ENCODE measurements at places on chromosomes 6 and 20.

DNA sequence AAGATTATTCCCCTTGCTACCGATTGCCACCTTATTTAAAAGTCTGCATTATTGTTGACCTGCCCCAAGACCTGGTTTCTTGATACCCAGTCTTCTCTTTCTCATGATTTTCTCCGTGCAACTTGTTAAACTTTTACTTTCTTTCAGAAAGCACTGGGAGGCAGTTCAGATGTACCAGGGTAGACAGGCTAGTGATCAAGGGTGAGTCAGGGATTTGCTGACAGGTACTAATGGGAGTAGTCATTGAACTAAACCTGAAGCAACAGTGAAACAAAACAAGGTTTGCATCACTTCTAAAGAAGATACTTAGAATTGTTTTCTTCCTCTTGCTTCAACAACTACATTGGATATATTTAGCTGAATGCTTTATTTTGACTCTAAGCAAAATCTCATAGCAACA is 124.4 kb downstream of the KCNQ5 start:
- DNase-seq, result no peak

DNA sequence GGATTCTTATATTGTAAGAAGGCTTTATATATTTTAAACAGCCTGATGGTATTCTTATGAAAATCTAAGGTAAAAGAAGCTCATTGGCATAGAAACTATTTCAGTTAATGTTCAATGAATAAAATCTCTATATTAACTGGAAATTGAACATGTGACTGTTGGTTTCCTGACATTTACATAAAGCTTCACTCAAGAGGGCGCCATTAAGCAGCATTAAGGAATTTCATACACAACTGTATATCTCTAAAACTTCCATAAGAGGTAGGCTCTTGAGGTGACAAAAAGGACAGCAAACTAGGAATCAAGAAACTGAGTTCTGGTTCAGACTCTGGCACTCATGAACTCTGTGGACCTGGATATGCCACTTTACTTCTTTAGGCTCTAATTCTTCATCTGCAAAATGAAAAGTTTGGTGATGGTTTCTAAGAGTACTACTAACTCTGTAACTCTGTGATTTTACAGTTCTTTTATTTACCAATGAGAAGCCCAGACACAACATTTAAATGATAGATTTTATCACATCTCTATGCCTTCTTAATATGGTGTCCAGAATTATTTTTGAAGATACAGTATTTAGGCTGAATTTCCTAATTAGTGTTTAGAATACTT is 147.5 kb downstream of the FLRT3 start:
- DNase-seq, result no peak

GRCh38 chr20:32527052-32527446 is 58.1 kb downstream of the NOL4L start:
- no peak for DNase-seq

DNA sequence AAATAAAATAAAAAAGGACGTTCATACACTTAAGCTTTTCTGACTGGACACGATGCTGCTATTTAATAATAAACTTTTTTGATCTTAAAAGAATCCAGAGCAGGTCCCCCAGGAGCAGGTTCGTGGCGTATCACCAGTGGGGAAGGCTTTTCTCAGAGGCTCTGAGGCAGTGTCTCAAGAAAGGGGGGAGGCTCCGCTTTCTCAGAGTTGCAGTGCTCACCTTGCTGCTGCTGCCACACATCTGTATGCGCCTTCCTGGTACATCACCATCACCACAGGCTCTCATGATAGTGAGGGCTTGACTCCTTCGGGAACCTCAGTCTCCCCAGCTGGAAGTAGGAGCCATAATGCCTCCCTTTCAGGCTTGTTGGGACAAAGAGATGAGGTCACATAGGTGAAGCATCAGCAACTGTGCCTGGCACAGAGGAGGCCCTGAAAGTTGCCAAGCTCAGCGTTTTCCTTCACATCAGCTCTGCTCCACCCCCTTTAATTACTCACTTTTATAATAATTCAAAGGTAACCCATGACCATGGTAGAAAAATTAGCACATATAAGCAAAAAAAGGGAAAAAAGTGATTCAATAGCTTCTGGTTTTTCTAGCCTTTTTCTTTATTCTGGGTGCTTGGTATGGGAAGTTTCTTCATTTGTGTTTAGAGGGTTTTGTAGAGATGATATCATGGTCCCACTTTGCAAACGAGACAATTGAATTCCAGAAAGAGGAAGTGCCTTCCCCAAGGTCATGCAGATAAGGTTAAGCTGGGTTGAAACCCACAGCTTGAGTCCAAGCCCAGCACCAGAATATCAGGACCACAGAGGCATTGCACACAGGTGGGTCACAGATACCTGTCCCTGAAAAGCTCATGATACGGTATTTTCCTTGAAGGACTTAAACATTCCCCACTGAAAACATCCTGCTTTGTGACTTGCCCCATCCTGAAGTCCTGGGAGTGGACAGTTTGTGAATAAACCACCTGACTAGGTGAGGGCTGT is 24.5 kb downstream of the SRSF3 start:
- DNase-seq, result no peak

- no peak for DNase-seq
These were observed 369.1 kb downstream of the MAFB start for GRCh38 chr20:40319741-40320516.

DNA sequence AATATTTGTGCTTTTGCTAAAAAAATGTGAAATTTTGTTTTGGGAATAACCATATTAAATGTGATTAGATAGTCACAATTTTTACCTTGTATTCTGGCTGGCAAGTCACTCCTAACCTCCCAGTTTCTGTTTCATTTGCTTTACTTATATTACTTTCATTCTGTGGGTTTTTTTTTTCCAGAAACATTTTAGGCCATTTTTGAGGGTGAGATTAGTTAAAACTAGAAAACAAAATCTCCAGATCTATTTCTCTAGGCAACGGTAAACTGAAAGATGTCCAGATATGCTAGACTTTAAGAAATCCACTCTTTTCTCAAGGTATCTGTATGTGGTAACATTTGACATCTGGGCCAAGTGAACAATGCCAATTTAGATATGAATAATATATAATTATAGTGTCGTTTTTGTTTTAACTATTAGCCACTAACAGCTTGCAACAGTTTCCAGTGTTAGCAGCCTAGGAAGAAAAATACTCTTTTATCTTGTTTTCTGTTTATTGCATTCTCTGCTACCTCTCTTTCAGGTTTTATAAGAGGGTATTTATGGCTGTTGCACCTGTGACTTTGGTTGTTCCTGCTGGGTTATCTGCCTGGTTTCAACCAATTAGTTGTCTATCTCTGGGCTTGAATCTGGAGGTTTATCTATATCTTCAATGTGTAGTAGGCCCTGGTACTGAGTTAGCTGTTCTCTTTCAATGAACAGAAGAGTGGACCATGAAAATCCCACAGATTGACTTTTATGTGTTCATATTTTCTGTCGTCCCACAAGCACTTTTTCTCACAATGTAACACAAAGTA is 260.9 kb downstream of the NKAIN2 start:
- DNase-seq, result no peak

DNA sequence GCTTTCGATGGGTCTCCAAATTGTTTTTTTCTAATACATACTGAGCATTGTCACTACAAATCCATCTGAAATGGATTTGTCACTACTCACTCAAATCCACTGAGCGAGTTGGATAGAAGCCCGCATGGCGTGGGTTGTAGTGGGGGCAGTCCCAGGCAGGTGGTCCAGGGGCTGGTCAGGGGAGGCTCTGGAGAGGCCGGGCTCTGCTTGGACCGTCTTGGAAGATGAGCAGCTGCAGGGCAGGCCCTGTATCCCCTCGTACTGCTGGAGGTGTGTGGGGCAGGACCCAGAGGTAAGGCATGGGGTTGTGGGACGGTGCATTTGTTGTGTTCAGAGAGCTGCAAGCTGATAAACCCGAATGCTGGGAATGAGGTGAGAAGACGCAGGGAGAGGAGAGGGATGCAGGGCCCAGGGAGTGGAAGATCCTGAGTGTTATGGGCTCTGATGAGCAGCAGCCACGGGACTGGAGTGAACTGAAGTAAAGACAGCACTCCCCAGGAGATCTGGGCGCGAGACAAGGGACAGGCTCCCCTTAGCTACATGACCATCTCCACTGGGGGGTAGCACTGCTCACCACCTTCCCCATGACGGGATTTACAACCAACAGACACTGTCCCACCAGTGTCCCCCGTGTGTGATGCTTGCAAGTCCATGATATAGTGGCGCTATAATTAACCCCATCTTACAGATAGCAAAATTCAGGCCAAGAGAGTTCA is 45.9 kb downstream of the PSMG4 start:
- DNase-seq, result no peak

DNA sequence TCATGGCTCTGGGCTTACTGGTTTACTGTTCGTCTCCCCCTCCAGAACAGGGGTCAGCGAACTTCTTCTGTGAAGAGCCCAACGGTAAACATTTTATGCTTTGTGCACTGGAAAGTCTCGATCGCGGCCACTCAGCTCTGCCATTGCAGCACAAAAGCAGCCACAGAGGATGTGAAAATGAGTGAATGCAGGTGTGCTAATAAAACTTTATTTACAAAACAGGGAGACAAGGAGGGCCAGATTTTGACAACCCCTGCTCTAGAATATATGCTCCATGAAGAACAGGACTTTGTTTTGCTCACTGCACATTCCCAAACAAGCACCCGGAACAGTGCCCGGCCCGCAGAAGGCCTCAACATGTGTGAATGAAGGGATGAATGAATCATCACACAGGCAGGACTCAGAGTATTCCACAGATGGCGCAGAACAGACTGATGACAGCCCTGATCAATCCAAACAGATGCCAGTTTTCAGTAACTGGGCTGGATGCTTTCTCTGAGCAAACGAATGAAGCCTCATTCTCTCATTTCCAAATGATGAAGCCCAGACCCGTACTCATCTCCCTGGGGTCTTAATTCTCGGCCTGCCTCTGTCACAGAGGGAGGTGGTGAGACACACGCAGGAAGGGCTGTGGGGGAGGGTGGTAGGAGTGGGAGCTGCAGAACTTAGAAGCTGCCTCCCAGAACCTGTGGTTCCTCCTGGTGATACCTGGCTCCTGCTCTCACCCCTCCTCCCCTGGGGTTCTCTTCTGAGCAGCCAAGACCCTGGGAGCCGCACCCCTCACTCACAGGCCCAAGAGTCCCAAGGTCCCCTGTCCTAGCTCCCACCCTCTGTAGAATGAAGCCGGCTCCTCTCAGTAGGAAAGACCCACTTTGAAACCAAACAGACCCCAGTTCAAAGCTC is 196.4 kb downstream of the PREX1 start:
- no peak for DNase-seq

DNA sequence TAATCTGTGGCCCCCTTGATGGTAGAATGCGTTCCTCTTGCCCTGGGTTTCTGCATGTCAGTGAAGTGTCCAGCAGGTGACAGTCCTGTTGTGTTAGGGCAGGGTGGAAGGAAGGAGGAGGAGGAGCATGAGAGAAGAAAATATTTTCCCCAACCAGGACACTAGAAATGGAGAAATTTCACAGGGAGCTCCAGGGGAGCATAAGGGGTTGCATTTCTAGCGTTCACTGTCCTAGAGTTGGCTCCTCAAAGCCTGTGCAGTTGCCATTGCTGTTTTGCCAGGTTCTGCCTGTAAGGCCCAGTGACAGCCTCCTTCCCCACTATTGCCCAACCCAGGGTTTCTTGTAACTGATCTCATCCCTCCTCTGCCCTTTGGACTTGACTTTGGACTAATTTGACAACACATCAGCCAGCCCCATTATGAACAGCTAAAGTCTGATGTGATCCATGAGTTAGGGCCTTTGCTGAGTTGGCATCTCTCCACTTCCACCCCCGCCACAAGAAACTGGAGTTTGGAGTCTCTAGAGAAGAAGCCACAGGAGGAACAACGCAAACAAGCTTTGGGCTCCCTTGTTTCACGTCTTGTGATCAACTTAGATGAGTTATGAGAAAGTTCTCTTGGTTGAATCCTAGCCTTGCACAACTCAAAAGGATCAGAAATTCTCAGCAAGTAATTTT is 14.0 kb upstream of the FAM50B start:
- no peak for DNase-seq

GRCh38 chr6:24517659-24518543 is 23.1 kb downstream of the ALDH5A1 start:
- DNase-seq, result no peak

DNA sequence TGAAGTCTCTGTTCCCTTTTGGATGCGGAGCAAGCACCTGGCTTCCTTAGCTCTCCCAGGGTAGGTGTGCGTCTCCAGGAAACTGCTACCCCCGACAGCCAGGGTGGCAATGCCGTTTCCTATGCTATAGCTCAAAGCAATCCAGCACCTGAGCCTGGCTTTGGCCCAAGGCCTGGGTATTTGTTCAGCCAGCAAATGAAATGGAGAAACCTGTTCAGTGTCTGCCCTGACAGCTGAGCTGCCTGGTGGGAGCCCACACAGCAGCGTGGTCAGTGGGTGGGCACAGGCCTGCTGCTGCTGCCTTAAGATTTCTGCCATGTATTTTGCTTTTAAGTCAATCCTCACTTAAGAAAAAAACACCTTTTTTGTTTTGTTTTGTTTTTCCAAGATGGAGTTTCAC is 13.7 kb downstream of the SPATA2 start:
- no peak for DNase-seq

DNA sequence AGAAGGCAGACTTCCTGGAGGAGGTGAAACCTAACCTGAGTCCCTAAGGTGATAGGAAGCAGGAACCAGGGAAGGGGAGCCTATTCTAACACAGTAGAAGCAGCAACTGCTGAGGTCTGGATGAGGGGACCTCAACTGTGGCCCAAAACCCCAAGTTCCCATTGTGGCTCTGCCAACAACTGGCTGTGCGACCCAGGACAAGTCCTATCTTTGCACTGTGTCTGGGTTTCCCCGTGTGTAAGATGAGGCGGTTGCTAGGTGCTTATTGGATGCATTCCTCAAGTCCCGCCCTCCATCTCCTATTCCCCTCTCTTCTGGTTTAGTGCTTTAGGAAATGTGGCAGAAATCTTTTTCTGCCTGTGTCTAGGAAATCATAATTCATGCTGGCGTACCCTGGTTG is 52.2 kb upstream of the TTPAL start:
- DNase-seq, result no peak

DNA sequence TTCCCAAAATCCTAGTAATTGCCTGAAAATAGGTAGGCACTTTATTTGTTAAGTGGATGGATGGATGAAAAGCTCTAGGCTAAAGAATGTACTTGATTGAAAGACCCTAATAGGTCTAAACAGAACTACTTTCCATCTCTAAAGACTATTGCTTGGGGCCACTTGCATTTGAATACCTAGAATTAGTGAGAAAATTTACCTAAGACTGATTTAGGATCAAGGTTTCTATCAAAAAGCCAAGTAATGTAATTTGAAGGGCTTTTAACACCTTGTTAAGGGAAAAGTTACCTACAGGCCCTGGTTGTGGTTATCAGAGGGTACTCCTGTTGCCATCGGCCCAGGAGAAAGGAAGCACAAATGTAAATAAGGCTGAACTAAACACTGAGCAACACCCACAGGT is 580.7 kb downstream of the LMBRD1 start:
- DNase-seq, result no peak

DNA sequence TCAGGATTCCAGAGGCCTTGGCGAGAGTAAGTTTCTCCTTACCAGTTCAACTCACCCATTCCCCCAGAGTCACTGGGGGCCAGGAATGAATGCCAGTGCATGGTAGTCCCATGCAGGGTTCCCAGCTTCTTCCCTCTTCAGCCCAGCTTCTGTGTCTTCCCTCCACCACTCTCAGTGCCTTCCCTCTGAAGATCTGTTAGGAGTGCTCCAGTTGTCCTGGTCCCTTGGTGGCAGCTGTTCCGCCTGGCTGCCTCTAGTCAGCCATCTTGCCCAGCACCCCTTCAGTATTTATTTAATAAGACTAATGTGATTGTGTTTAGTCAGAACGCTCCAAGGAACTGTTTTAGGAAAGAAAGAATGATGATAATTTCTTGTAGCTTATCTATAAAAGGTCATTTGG is 23.1 kb downstream of the FIG4 start:
- DNase-seq, result no peak

GRCh38 chr6:139135578-139136545 is 982 bp downstream of the HECA start:
- DNase-seq, result peak; percentile 56
